T-helper 17 cell (primary cell): ENCODE measurements at places on chromosomes 12 and 14.

DNA sequence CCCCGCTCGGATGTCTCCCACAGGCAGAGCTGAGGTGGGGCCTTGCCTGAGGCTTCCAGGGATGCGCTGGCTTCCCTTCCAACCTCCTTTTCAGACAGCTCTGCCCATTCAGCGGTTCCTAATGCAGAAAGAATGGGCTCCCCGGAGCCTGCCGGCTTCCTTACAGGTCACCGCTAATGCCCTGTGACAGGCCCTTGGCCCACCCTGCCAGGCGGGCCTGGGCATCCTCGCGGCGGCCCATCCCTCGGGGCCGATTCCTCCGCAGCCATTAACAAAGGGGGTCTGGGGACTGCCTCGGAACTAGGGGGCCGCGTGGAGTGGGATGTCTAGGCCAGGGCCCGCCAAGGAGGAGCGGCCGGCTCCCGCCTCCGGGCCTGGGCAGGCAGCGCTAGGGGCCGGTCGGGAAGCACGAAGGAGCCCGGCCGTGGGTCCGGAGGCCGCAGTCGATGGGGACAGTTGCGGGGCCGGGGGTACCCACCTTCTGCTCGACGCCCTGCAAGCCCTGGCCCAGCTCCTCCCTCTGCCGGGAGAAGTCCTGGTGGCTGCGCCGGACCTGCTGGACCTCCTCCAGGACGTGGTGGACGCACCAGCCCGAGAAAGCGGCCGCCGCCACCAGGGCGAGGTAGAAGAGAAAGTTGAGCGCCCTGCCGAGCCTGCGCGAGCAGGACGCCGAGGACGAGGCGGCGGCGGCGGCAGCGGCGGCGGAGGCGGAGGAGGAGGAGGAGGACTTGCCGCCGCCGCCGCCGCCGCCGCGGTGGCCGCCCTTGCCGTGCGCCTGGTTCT lies 738 bp downstream of the CKAP4 start:
- peaks cover 22% of the 10 kb centered on the region for H3K4me1 ChIP-seq
- no peaks in the 10 kb centered on the region for H3K36me3 ChIP-seq

DNA sequence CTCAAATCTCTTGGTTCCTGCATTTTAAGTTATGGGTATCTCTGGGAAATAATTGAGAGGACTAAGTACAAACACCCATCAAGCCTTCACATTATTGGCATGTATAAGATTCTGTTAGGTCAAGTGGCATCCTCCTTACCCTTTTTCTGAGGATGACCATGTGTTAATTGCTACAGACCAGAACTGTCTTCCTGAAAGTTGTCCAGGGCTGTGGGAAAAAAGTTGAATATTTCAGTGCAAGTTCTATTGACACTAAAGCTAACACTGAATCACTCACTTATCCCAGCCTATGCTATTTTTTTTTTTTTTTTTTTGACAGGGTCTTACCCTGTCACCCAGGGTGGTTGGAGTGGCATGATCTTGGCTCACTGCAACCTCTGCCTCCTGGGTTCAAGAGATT lies 130.1 kb upstream of the HIF1A start:
- no peak for DNase-seq
- H3K4me3 ChIP-seq: no peak overlapping the region
- H3K27ac ChIP-seq: no peak overlapping the region
- H3K4me1 ChIP-seq: peaks cover 45% of the 10 kb centered on the region
- no peaks in the 10 kb centered on the region for H3K36me3 ChIP-seq

- H3K36me3 ChIP-seq: no peaks in the 10 kb centered on the region
- no peak overlapping the region for H3K4me3 ChIP-seq
- H3K4me1 ChIP-seq: peaks cover 4% of the 10 kb centered on the region
- no peak overlapping the region for H3K27ac ChIP-seq
- DNase-seq: no peak
Observed at GRCh38 chr12:3047961-3048360, 29.2 kb upstream of the TSPAN9 start.

DNA sequence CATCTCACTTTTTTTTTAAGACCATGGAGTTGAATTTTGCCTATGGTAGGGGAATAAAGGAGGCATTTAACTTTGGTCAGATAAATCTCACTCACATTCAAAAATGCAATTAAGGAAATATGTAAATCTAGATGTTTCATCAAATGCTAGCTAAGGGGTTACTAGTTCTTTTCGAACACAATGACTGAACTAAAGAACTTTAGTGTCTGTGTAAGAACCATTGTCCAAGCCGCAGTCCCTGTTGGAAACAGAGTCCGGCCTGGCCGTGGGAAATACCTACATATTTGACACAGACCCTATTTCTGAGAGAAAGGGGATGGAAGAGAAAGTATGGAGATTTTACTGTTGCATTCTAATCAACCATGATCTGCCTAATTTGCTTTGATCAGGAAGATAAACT lies 17.4 kb downstream of the LGR5 start:
- H3K27me3 ChIP-seq: peaks cover 37% of the 10 kb centered on the region
- no peak overlapping the region for H3K4me3 ChIP-seq
- no peak for DNase-seq
- H3K27ac ChIP-seq: no peak overlapping the region

DNA sequence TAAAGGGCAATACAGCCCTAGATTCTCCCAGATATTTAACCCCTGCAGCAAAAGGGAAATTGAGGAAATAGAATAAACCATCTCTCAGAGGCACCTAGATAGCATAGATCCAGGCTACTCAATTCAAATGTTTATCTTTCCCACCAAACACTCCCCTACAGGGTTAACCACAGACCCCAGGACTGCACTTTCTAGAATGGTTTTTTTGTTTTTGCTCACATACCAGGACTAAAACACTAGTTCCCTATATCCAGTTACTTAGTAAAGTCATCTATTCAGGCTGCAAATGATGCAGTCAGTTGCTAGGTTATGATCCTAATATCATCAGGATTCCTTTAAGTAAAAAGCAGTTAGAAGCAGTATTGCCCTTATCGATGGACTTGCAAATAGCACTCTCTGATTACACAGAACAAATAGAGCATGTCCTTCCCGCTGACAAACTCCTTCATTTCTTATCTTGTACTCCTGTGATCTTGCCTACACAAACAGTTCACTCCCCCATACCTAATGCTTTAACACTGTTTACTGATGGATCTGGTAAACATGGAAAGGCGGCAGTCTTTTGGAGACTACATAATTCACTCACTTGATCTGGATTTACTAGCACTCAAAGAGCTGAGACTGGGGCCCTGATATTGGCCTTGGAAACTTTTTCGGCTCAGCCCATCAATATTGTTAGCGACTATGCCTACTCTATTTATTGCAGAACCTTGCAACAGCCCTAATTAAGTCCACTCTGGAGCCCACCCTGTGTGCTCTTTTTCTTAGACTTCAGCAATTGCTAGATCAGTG lies 257.2 kb upstream of the DIO2 start:
- no peaks in the 10 kb centered on the region for H3K36me3 ChIP-seq
- H3K4me3 ChIP-seq: no peak overlapping the region
- no peak for DNase-seq
- no peak overlapping the region for H3K27ac ChIP-seq
- no peaks in the 10 kb centered on the region for H3K4me1 ChIP-seq

GRCh38 chr14:103762541-103762940 lies 46.9 kb downstream of the ZFYVE21 start:
- DNase-seq: no peak
- H3K27ac ChIP-seq: no peak overlapping the region
- no peak overlapping the region for H3K4me3 ChIP-seq
- H3K27me3 ChIP-seq: no peaks in the 10 kb centered on the region
- peaks cover 7% of the 10 kb centered on the region for H3K36me3 ChIP-seq

DNA sequence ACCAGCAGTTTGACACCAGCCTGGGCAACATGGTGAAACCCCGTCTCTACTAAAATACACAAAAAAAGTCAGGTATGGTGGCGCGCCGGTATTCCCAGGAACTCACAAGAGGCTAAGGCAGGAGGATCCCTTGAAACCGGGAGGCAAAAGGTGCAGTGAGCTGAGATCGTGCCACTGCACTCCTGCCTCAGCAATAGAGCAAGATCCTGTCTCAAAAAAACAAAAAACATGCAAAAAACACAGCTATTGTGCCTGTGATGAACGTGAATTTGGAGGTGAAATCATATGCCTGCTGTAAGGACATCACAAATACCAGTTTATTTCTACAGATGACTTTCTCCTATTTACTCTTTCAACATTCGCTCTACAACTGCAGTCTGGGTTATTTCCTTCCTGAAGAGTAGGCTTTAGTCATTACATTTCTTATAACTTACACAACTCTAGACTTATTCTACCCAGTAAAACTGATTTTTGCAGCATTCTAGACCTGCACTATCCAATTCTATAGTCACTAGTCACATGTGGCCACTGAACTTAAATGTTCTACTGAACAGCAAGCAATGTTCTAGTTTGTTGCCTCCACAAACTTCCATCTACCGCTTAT lies 48.3 kb downstream of the HNRNPC start:
- peaks cover 50% of the 10 kb centered on the region for H3K4me1 ChIP-seq
- H3K27me3 ChIP-seq: no peaks in the 10 kb centered on the region
- peak overlapping the region; percentile 94 for H3K27ac ChIP-seq
- H3K36me3 ChIP-seq: peaks cover 15% of the 10 kb centered on the region
- H3K4me3 ChIP-seq: no peak overlapping the region
- no peak for DNase-seq
